ENCODE measurements at places on chromosomes 3 and 15.

DNA sequence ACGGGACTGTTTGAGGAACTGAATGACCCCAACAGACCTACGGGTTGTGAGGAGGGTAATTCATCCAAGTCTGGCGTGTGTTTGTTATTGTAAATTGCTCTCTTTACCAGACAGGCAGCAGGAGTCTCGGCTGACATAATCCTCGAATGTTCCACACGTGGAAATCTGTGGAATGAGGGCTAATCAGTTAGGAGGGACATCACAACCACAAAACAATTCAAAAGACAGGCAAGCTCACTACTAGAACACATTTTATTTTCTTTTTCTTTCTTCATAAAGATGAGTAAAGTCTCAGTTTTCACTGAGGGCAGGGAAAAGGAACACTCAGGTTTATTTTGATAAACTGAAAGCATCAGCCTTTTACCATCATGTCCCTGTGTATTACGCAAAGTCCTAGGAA lies 53.8 kb downstream of the GRK7 start:
- DNase-seq, result no peak

DNA sequence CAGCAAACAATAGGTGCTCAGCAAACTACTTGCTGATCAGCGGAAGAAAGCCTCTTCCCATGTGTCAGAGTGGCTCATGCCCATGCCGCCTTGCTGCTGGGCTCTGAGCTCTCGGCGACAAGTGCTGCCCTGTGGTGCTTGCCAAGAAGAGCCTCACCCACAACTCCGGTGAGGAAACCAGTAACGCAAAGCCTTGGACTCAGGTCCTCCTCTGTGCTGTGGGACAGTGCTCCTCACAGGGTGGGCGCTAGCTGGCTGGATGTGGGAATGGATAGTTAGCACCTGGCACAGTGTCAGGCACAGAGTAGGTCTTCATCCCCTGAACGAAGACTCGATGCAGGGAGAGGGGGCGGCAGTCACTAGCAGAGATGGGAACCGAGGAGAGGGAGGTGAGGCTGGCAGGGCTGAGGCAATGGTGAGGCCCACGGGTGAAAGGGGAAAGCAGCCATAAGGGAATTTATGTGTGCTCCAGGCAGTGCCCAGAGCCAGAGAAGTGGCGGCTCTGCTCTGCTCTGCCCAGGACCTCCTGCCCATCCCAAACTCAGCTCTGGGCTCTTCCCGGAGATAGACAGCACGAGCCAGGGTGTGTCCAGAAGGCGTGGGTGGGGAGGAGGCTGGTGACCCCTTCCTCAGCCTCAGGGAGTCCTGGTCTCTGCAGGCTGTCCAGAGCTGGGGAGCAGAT lies 55.7 kb downstream of the IQSEC1 start:
- DNase-seq, result no peak

- no peak for DNase-seq
These were observed 527.5 kb downstream of the NAALADL2 start for GRCh38 chr3:175386630-175387029.

- DNase-seq, result no peak
These were observed 84.6 kb downstream of the MESD start for GRCh38 chr15:80904998-80905397.

DNA sequence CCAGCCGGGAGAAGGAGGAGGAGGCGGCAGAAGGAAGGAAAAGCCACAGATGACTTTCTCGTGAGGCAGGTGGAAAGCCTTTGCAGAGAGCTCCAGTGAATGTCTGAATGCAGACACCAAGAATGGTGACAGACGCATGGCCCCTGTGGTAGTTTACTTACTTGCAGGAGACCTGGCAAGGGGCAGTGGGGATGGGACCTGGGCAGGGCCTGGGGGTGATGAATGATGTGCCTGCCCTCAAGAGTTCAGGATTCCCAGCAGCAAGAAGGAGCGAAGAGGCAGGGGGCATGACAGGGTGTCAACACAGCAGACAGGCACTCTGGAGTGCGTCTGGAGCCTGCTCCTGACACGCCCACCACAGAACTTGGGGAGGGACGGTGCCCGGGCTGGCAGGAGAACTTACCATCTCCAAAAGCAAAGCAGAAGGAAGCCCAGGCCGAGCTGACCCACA lies 260.5 kb upstream of the LYSMD4 start:
- no peak for DNase-seq

DNA sequence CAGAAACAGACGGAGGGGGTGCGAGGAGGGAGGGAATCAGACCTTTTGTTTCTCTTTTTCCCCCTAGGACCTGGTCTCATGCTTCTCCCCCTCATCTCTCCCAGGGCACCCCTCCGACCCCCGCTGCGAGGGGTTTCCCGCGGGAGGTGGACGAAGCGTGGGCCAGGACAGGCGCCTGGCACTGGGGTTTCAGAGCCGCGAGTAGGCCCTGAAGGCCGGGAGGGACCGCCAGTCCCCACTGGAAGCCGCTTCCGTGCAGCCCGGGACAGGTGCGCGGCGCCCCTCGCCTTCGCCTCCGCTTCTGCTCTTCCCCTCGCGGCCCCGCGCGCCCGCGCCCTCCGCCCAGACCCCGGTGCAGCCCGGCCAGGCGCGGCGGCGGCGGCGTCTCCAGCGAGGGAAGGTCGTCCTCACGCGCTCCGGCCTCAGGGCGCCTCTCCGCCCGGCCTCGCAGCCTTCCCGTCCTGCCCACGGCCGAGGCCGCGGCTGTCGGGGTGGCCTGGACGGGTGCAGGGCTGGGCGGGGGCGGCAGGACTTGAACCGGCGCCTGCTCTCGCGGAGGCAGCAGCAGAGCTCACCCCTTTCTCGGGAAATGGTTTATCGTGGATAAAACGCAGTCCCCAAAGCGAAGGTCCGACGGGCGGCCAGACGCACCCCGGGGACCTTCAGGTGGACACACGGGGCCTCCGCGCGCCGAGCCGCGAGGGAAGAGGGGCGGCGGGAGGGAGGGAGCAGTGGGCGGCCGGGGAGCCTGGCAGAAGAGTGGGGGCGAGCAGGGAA lies 31.5 kb upstream of the ADAMTS17 start:
- DNase-seq, result no peak

GRCh38 chr3:196073255-196073753 lies 8.6 kb downstream of the TFRC start:
- peak; percentile 85 for DNase-seq

- no peak for DNase-seq
These were observed 54.8 kb upstream of the MYO5C start for GRCh38 chr15:52350423-52350822.

DNA sequence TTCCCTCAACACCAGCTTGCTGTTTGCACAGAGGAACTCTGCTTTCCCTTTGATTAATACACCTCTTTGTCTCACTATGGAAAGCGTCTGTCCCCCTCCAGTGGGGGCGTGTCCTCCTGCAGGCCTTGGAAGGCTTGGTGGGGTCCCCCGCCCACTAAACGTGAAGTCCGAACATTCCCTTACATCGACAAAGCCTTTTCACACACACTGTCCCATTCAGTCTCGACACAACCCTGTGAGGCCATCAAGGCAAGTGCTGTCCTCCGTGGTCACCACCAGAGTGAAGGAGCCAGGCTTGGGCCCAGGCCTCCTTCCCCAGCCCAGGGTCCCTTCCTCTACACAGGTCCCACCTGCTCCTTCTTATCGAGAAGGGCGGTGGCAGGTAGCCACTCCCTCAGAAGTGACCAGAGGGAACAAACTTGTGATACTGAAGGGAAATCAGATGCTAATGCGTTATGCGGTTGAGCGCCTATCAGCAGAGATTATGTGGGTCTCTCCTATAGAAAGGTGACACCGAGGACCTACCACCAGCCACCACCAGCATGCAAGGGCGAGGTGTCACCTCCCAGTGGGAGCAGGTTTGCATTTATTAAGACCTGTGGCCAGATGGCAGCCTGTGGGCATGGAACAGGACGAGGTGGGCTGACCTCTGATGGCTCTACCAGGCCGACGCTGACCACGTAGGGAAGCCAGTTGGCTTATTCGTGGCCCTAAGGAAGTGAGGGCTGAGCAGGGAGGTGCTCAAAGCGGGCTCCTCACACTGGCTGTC lies 6.6 kb downstream of the NRROS start:
- DNase-seq, result no peak

DNA sequence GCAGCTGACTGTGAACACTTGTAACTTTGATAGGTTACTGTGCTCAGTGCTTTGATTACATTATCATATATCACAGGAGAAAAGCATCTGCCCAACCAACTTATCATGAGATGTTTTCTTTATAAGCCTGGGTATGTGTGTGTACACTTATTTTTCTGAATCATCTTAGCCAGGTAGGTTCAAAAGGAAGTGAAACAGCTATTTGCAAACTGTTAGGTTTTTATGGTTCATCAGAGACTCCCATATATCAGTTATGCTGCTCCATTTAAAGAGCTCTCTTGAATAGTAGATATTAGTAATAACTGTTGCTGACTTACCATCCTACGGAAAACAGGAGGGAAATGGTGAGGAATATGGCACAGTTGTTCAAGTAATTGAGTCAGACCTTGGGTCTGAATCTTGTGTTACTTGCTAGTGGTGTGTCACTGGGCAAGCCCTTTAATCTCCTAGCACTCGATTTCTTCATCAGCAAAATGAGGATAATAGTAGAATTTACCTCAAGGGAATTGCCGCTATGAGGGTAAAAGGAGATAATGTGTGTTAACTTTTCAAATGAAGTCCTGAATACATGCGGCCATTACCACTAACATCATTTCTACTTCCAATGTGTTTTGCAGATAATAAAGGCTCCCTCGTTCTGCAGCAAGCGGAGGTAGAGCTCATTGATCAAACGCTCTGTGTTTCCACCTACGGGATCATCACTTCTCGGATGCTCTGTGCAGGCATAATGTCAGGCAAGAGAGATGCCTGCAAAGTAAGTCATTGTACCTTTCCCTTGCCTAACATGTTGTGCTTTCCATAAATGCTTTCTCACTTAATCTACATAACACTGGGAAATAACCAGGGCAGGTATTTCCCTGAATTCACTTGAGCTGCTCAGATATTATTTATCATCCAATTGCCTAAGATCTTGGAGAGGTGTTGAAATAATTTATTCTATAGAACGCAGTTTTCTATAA lies 7.8 kb upstream of the C3orf52 start:
- DNase-seq, result no peak

GRCh38 chr15:96213045-96213444 lies 117.5 kb upstream of the NR2F2 start:
- no peak for DNase-seq

DNA sequence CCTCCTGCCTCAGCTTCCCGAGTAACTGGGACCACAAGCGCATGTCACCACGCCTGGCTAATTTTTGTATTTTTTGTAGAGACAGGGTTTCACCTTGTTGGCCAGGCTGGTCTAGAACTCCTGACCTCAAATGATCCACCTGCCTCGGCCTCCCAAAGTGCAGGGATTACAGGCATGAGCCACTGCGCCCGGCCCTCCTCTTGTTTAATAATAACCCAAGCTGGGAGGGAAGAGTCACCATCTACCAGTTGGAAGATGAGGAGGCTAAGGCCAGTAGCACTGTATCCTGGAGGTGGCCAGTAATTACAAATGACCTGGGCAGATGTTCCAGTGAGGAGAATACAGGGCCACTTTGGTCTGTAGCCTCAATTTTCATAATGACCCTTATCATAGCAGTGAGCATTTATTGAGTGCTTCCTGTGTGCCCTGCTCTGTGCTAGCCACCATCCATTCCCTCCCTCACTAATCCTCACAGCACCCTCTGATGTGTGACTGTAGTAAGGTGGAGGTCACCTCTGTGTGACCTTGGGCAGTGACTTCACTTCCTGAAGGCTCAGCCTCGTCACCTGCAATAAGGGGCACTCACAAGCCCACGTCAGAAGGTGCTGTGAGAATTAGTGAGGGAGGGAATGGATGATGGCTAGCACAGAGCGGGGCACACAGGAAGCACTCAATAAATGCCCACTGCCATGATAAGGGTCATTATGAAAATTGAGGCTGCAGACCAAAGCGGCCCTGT lies 64.2 kb downstream of the ABTB1 start:
- no peak for DNase-seq

- DNase-seq, result peak; percentile 83
These were observed 116.0 kb downstream of the XXYLT1 start for GRCh38 chr3:195154793-195155535.
